ENCODE measurements at places on chromosomes 16 and 17. TPM values are rescaled to one million over a fixed set of nuclear protein-coding genes. Genes with fewer than 3 reads are reported as not detected.

The TEX14 gene
- not detected for total RNA-seq

The USP43 gene
- 3.2 TPM for total RNA-seq

GRCh38 chr17:70168044-70168976, 1.0 kb upstream of the KCNJ2 start:
- DNase-seq, result peak; percentile 73

The CHST4 gene
- total RNA-seq, result not detected

GRCh38 chr17:71482625-71483024, 638.2 kb upstream of the SOX9 start:
- no peak for DNase-seq

DNA sequence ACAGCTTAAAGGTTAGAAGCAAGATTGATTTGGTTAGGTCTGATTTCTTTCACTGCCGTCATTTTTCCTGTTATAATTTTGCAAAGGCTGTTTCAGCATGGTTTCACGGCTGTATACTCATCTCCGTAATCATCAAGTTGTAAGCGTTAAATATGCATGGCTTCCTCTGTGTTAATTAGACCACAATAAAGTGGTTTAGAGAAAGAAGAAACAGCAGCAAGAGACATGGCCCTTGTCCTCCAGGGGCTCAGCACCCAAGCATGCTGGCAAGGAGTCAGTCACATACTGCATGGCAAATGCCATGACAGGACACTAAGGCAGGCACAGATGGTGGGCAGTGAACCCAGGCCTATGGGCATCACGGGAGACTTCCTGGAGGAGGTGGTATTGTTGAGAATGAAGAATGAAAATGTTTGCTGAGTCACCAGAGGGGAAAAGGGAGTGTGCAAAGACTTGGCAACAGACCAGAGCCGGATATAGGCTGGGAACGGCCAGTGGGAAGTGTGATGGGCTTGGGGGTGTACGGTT, 61.4 kb upstream of the PLCG2 start:
- DNase-seq, result peak; percentile 54

DNA sequence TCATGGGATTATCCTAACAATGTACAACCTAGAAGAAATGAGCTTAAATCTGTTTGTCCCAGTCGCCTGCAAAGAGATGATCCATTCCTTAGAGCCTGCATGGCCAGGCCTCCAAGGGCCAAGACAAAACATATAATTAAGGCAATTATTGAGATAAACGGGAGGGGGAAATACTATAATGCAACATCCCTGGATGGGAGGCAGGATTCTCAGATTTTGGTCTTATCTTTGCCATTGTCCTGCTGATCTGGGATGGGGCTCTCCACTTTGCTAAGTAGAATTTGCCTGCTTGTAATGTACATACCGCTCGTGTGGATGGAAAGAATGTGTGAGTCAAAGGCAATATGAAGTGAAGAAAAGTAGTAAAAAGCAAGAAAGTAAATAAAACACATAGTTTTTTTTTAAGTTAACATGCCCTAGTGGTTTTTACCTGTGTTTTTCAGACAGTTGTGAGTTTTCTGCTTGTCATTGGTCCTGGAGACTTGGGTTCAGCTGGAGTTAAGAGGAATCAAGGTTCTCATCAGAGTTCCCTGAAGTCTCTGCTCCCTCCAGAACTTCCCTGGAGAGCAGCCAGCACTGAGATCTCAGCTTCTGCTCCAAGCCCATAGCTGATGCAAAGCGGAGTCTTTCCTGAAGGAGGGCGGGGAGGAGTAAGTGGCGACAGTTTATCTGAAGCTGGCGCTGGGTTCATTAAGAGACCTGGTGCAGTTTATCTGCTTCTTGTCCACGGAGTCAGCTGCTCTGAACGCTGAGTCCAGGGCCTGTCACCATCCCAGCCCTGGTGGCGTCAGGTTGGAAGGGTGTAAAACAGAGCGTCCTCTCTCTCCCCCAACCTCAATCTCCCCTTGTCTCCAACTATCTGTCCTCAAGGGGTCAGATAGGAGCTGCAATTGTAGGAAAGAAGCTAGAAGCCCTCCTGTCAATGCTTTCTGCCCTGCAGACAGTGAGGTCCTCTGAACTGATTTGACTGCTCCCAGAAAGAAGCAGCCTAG, 30.1 kb downstream of the HOXB1 start:
- DNase-seq, result no peak

GRCh38 chr17:39175695-39176093, 9.7 kb upstream of the ARL5C start:
- DNase-seq, result no peak

The KRTAP3-2 gene
- total RNA-seq, result not detected

The MYO15A gene
- total RNA-seq, result 0.20 TPM

The AGRP gene
- total RNA-seq, result not detected

DNA sequence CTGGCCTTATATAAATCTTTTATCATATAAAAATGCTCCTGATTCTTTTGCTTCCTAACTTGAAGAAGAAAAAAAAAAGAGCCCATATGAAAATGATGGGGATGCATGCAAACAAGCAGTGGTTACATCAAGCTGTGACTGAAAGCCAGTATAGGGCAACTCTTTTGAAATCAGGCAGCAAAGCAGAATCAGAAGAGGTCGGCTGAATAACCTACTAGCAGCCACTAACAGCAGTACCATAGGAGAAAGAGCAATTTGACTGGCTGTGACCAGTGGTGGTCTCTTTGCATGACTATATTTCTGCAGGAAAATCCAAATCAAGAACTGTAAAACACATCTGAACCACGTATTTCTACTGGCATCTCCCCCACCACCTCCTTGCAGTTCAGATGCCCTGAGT, 161.9 kb upstream of the C17orf78 start:
- DNase-seq, result no peak

DNA sequence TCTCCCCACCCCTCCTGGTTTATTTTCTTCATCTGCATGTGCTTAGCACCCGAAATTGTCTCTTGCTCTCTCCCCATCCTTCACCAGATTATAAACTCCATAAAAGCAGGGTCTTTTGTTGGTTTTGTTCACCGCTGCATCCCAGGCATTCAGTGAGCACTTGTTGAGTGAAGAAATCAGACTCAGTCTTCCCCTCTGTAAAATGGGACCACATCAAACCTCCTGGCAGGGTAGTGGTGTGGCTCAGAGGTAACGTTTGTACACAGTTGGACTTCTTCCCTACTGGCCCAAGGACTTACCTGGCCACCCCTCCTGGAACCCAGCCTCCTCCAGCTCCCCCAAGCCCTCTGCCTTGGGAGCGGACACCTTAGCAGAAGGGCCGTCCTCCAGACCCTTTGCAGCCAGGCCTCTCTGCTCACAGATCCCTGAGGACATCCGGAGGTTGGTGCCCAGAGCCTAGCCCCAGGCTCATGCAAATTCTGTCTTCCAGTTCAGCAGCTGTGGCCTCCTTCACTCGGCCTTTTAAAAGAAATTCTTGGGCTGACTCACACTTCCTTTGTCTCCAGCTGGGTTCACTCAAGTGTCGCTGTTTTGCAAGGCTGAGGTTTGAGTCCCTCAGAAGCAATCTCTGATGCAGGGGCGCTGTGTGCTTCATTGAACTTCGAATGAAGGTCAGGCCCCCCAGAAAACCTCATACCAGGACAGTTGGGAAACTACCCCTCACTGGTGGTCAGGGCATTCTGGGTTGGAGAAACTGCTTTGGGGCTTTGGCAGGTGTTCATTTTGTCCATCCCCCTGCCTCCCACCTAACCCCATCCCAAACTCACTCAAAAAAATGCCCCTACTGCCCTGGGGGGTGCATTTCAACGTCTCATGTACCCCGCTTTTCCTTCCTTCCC, 16.8 kb upstream of the RMI2 start:
- DNase-seq, result peak; percentile 82

The ADCY9 gene
- 14.2 TPM for total RNA-seq

The CTCF gene
- 29.7 TPM for total RNA-seq

The NEUROD2 gene
- not detected for total RNA-seq

GRCh38 chr17:31787857-31788570, 71.0 kb downstream of the COPRS start:
- DNase-seq, result peak; percentile 98

DNA sequence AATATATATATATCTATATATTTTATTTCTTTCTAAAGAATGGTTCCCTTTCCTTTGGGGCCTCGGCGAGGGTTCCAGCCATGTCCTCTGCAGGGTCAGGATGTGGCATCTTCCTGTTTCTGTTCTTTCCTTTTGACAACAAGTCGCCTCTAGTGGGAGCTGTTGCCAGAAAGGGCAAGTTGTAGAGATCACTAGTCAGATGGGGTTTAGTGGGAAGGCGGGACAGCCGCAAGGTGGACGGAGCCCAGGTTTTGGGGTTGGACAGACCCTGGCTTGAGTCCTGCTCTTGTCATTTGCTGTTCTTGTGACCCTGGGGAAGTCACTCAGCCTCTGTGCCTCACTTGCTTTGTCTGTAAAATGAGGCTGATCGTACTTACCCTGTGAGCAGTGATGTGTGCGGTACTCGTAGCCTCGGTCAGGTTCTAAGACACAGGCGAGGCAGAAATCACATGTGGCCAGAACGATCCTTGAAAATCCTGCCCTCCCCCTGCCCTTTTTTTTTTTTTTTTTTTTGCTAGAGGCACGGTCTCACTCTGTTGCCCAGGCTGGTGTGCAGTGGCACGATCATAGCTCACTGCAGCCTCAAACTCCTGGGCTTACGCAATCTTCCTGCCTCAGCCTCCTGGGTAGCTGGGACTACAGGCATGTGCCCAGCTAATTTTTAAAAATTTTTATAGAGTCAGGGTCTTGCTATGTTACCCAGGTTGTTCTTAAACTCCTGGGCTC, 80.1 kb downstream of the ABCC6 start:
- DNase-seq, result peak; percentile 39

GRCh38 chr17:45920083-45920482, 25.7 kb downstream of the MAPT start:
- DNase-seq, result no peak

The CD300H gene
- not detected for total RNA-seq
